HL-60 (cell line): ENCODE measurements at places on chromosomes 12 and 14.

DNA sequence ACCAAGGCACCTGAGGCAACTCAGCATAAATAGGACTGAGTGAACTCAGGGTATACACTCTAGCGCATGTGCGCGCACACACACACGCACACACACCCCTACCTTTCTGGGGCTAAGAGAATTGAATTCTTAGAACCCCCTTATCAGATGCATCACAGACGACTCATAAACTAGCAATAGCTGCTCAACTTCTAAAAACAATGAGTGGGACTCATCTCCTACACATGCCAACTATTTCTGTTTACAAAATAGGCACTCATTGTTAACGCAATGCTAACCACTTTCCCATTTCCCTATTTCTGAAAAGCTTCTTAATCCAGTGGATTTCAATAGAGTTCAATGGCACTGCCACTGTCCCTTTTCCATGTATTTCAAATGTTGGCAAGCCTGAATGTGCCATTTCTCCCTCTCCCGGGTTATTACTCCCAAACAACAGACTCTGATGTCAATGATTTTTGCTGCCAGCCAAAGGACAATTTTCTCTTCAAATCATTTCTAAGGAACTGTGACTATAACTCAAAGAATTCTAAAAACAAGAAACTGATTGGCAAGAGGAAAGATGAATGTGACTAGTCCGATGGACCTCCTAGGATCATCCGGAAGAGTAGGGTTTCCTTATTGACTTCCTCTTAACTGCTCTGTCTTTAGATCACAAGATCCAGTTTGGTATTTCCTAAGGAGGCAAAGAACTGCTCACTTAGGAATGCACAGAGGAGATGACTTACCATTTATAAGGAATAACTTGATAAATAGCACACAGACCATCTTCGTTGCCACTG lies 48.8 kb downstream of the SLC38A1 start:
- peak; percentile 25 for DNase-seq

- DNase-seq: no peak
Observed at GRCh38 chr12:93518725-93519124, 51.4 kb downstream of the MRPL42 start.

DNA sequence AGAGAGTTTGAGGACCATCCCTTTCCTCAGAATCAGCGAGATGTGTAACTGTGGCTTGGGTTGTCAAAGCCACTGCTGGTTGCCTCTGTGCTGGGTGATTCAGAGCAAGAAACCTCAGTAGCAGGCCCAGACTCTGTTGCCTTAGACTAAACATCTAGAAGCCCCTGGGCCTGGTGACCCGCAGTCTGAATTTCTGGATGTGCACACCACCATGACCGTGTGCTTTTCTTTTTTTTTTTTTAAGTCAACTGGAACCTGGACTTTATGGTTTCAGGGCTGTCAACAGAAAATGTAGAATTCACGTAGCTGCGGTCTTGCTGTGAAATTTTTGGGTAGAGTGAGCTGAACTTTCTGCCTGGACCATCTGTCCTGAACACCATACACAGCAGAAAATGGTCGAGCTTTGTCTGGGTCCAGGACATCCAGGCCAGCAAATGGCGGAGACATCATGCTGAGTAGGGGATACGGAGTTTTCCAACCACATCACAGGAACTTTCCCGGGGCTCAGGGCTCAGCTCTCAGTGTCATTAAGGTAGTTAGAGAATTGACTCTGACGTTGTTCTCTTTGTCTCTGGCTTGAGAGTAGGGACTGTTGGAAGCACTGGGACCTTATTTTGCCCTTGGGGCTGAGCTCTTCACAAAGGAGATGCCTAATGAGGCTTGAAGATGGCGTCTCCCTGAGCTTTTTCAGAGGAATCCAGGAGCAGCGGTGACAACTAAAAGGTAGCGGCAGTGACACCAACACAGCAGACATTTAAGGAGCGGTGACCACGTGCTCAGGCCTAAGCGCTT lies 23.0 kb upstream of the BATF start:
- no peak for DNase-seq

DNA sequence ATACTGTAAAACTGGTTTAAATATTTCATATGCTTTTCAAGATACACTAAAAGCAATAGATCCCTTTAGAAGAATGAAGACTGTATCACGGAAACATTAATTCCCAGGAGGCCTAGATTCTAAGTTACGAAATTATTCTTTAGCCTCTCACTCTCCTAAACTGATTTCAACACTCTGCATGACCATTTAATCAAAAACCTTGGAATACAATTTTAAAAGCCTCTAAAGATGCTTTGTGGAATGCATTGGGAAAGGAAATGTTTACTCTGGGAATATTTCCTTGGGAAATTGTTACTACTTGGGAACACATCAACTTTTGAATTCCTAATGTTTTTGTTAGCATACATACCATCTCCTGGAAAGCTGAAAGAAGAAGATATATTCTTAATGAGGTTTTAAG lies 255.7 kb upstream of the FAR2 start:
- no peak for DNase-seq

DNA sequence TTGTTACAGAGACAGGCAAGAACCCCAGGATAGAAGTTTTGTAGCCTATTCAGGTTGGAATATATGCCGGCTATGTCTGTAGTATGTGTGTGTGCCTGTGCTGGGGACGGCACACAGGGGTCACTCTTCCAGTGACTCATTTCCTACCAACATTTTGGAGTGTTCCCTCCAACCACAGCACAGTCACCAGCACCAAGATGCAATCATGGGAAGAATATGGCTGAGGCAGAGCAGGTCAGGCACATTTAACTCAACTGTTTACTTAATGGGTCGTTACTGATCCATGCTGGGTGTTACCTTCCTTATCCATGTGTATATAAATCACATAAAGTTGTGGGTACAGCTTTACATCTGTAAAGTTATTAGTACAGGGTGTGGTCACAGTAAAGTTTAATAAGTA lies 178.3 kb downstream of the PRKD1 start:
- no peak for DNase-seq

- DNase-seq: no peak
Observed at GRCh38 chr14:50961605-50962221, 17.4 kb upstream of the PYGL start.

- DNase-seq: no peak
Observed at GRCh38 chr14:56881181-56881580, 70.9 kb upstream of the OTX2 start.

- DNase-seq: no peak
Observed at GRCh38 chr14:84144166-84144565, 1385.8 kb upstream of the FLRT2 start.

DNA sequence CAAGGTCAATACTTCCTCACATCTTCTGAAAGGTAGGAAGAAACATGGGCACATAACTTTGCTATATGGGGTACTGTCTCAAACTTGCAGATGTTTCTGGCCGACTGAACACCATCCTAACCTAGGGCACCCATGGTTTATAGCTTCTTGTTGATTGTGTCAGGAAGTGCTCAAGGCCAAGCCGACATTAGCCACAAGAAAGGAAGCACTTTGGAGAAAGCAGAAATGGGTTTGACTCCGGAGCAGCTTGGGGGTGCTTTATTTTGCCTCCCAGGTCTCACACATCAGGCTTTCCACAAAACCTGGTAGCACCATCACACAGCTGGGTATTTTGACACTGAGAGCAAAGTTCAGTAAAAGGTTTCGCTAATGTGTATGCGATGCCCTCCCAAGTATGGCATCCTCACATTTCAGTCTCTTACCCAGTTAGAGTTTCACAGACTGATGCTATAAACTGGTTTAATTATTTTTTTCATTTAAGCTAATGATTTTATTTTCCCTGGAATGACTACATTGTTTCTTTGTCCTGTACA lies 25.2 kb upstream of the BHLHE41 start:
- DNase-seq: peak; percentile 61

GRCh38 chr12:29239336-29239735 lies 90.3 kb downstream of the FAR2 start:
- no peak for DNase-seq

DNA sequence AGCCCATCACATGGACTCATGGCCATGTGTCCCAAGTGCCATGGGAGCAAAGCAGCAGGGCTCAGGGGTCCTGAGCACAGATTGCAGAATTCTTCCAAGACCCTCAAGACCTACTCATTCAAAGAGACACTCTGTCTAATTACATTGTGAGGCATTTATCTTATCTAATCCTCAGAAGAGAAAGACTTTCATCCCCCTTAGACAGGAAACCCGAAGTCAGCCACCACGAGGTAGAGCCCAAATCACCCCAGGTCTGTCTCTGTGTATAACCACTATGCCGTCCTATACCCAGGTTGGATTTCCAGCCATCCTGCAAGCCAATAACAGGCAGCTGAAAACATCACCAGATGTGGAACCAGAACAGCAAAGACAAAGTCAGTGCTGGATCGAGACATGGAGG lies 8.9 kb upstream of the BCL11B start:
- no peak for DNase-seq

DNA sequence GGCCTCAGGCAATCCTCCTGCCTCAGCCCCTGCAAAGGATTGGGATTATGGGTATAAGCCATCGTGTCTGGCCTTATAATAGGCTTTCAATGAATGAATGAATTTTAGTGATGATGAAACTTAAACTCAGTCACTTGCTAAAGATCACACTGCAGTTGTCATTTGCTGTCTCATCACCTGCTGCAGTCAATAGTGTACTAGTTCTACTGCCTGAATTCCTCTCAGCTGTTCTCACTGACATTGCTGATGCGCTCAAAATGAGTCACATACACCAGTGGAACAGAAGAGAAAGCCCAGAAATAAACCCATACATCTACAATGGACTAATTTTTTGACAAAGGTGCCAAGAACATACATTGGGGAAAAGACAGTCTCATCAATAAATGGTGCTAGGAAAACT lies 5.6 kb upstream of the SYNJ2BP start:
- DNase-seq: no peak

- no peak for DNase-seq
Observed at GRCh38 chr14:55926007-55926406, 192.2 kb upstream of the PELI2 start.

GRCh38 chr14:32027255-32027939 lies 49.7 kb upstream of the ARHGAP5 start:
- no peak for DNase-seq

DNA sequence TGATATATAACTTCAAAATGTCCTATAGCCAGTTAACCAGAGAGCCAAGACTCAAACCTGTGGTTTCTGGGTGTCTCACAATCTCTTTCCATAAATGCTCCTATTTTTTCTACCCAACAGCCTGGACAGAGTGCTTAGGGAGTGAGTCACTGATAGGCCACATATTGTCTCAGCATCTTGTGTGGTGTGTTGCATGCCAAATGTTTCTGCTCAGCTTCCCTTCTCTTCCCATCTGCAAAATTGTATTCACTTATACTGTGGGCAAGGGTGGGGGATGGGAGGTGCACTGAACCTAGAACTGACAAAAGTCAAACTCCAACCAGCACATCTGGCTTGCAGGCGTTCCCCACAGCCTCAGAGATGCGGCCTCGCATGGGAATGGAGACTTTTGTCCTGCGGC lies 123.3 kb downstream of the KCNA5 start:
- DNase-seq: no peak

- DNase-seq: peak; percentile 68
Observed at GRCh38 chr14:105527826-105528585, 1.6 kb downstream of the TMEM121 start.

DNA sequence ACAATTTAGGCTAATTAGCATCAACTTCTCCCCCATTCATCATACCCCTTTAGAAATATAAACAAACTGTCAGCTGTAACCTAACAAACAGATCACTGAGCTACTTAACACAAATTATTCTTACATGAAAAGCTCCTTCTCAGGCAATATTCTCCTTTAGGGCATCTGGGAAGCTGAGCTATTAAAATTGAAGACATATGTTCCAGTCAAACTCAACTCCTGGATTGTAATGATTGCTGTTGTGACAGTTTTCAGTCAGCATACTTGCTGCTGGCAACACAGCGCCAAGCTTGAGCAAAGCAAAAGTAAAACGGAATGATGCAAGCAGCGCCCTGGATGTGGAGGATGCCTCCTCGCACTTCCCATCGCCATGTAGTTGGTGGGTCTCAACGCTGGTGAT lies 82.4 kb downstream of the SLC25A21 start:
- DNase-seq: no peak

DNA sequence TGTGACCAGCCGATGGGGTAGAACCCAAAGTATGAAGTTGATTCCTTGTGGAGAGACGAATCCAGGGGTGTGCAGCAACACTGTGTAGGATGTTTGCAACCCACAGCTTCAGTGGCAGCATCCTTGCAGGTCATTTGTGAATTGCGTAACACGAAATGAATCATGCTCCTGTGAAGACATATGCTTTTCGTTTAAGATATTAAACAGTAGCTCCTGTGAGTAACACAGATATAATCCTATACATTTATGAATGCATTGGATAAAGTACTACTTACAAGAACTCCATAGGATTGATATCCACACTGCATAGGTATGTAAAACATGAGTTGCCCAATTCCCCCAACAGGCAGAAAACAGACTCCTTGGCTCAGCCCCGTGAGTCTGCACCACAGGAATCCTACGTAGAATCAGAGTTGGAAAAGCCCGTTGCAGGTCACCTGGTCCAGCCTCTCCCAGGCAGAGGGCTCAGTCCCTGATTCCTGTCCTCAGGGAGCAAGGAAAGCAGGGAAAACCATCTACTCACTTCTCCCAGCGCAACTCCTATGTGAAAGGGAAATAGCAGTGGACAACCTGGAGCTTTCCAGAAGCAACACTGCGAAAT lies 75.8 kb downstream of the GPATCH2L start:
- peak; percentile 32 for DNase-seq

- DNase-seq: peak; percentile 58
Observed at GRCh38 chr12:63955831-63956666, 111.5 kb downstream of the SRGAP1 start.

- no peak for DNase-seq
Observed at GRCh38 chr12:79000501-79000900, 135.9 kb downstream of the SYT1 start.

DNA sequence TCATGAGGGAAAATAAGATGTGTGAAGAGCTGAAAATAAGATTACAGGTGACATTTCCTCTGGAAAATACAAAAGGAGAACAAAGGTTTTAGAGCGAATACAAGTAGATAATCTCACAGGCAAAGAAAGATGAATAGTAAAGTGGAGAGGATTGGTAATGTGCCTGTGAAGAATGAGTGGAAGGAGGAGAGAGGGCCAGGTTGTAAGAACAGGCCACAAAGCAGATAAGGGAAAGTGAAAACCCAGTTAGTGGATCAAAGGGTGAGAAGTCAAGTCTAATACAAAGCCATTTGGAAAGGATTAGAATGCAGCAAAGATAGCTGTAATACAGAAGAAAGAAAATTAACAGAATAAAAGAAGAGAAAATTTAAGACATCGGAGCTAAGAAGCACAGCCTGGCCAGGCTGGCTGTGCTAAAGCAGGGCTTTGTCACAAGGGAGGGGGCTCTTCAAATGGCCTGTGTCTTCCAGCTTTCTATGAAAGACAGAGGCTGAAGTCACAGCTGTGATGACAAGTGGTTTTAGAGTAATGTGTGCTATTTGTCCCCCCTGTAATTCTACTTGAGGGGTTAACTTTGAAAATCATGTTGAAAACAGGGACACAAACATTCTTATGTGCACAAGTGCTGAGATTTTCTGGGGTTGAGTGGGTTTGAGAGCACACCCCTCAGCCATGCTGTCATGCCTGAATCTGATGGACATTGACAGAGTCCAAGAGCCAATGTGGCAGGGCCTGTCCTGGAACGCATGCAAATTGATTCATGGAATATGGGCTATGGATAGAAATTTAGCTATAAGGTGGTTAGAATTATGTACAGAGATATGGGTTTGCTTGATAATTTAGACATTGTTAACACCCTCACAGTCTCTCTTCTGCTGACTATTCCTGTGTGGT lies 344.5 kb upstream of the NAV3 start:
- DNase-seq: no peak
